ENCODE measurements at places on chromosomes 3 and 15. TPM values are rescaled to one million over a fixed set of nuclear protein-coding genes. Genes with fewer than 3 reads are reported as not detected.

DNA sequence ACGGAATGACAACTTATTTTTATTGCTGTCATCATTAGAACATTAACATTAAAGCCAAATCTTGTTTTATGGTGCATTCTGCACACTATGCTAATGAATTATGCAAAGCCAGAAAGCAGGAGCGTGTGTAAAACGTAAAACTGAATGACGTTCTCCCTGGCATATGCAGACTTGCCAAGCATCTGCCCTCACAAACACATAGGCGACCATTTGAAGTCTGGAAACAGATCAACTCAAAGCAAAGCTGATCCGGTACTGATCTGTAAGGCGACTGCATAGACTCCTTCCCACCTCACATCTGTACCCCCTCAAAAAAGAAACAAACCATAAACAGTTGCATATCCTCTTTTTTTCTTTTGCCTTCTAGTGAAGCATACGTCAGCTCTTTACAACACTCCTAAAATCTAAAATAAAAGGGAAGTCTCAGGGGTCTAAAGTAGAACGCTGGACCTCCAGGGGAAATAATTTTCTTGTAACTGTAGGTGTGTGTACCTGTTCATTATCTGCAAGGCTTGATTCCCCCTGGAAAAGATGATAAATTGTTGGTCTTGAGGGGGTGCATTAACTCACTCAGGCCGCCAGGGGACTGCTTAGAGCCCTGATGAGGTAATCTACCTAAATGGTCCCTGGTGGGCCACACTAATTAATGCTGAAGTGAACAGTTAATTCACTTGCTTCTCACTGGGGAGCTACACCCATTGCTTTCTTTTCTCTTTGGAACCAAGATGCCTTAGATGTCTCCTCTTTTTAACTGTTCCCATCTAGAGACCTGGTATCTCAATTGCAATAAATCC, 231.4 kb downstream of the CDIN1 start:
- DNase-seq, result no peak
- H3K36me3 ChIP-seq, result no peaks in the 10 kb centered on the region
- H3K27ac ChIP-seq, result no peak overlapping the region
- H3K4me3 ChIP-seq, result no peak overlapping the region

GRCh38 chr3:36707623-36708409, 56.5 kb downstream of the DCLK3 start:
- H3K4me3 ChIP-seq, result no peak overlapping the region
- H3K27me3 ChIP-seq, result no peaks in the 10 kb centered on the region
- no peaks in the 10 kb centered on the region for H3K4me1 ChIP-seq
- H3K36me3 ChIP-seq, result no peaks in the 10 kb centered on the region
- H3K27ac ChIP-seq, result no peak overlapping the region
- no peak for DNase-seq

DNA sequence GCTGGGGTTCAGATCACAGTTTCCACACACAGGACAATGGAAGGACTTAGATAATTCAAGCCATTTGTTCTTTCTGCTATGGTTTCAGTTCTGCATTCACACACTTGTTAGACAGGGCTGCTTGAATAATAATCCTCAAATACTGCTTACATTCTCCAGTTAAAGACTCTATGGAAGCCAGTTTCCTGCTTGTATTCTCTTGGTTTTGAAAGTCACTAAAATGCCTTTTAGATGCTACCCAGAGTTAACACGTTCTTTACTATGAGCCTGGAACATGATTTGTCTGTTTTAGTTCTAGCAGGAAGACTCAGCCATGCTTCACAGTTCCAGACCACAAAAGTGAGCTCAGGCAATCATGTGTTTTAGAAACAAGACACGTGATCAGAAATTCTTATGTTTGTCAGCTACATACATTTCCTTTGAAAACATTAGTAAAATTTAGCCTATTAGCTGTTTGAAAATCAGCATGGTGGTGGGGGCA, 152.4 kb downstream of the LEKR1 start:
- no peaks in the 10 kb centered on the region for H3K36me3 ChIP-seq
- no peak overlapping the region for H3K4me3 ChIP-seq
- DNase-seq, result no peak
- no peaks in the 10 kb centered on the region for H3K4me1 ChIP-seq
- no peaks in the 10 kb centered on the region for H3K27me3 ChIP-seq

The ATP13A4 gene
- 3.7 TPM for total RNA-seq

DNA sequence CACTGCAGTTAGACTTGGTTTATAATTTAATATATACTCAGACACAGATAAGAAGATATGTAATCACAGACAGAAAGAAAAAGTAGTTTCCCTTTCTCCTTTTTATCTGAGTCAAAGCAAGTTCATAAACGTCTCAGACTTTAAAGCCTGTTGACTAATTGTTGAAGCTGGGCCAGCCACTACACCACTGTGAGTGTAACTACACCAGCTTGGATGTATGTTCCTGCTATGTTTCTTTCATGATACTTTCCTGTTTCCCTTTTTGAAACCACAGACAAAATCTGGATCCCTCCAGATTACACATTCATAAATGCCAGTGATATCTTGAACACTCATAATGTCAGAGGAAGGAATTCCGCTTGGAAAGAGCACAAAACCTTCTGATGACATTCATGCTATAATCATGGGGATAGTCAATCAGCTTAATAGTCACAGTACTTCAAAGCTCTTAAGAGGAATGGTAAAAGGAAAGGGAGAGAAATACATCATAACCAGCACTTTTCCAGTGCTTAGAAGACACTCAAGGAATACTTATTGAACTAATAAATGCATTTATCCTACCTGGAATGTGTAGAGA, 32.0 kb downstream of the KCNMB2 start:
- H3K4me1 ChIP-seq, result no peaks in the 10 kb centered on the region
- no peaks in the 10 kb centered on the region for H3K36me3 ChIP-seq
- DNase-seq, result no peak
- H3K27ac ChIP-seq, result no peak overlapping the region
- no peak overlapping the region for H3K4me3 ChIP-seq

The STIMATE gene
- 21.4 TPM for total RNA-seq

GRCh38 chr3:14265246-14265962, 86.8 kb downstream of the LSM3 start:
- H3K27ac ChIP-seq, result no peak overlapping the region
- no peaks in the 10 kb centered on the region for H3K27me3 ChIP-seq
- no peaks in the 10 kb centered on the region for H3K36me3 ChIP-seq
- H3K4me3 ChIP-seq, result no peak overlapping the region
- H3K4me1 ChIP-seq, result no peaks in the 10 kb centered on the region
- no peak for DNase-seq

DNA sequence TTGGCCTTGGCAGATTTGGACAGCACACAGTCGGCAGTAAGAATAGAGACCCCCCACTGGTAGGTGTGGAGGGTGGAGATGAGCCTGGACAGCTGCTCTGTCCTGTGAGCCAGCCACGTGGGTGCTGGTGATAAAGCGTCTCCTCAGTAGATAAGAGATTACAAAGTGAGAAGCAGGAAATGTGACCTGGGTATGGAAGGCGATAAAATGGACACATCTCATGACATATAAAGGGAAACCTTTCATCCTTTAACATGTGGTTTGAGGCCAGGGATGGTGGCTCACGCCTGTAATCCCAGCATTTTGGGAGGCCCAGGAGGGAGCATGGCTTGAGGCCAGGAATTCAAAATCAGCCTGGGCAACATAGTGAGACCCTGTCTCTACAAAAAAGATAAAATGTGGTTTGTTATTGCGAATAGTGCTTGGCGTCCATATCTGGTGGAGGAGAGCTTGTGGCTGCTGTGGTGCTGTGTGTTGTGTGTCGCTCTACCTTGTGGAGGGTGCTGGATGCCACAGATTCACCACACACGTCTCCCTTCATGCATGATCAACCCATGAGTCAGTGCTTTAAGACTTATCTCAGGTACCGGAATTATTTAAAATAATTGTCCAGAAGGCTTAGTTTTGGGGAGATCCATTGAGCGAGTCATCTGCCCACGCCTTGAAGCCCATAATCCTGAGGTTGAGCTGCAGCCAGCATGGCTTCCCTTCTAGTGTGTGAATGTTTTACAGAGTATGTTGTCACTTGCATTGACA, 157.0 kb downstream of the GABRG3 start:
- no peak overlapping the region for H3K27ac ChIP-seq
- H3K4me3 ChIP-seq, result no peak overlapping the region
- H3K27me3 ChIP-seq, result no peaks in the 10 kb centered on the region

GRCh38 chr3:179672918-179673317, 20.1 kb downstream of the USP13 start:
- H3K27me3 ChIP-seq, result no peaks in the 10 kb centered on the region
- H3K4me1 ChIP-seq, result no peaks in the 10 kb centered on the region
- no peak overlapping the region for H3K4me3 ChIP-seq
- DNase-seq, result no peak
- H3K36me3 ChIP-seq, result no peaks in the 10 kb centered on the region
